ENCODE measurements at places on chromosomes 13 and 19. TPM values are rescaled to one million over a fixed set of nuclear protein-coding genes. Genes with fewer than 3 reads are reported as not detected.

GRCh38 chr13:89852570-89852969 is 1494.9 kb upstream of the MIR17HG start:
- no peak overlapping the region for H3K27ac ChIP-seq
- H3K4me3 ChIP-seq, result no peak overlapping the region
- no peaks in the 10 kb centered on the region for H3K36me3 ChIP-seq
- H3K4me1 ChIP-seq, result no peaks in the 10 kb centered on the region
- DNase-seq, result no peak

DNA sequence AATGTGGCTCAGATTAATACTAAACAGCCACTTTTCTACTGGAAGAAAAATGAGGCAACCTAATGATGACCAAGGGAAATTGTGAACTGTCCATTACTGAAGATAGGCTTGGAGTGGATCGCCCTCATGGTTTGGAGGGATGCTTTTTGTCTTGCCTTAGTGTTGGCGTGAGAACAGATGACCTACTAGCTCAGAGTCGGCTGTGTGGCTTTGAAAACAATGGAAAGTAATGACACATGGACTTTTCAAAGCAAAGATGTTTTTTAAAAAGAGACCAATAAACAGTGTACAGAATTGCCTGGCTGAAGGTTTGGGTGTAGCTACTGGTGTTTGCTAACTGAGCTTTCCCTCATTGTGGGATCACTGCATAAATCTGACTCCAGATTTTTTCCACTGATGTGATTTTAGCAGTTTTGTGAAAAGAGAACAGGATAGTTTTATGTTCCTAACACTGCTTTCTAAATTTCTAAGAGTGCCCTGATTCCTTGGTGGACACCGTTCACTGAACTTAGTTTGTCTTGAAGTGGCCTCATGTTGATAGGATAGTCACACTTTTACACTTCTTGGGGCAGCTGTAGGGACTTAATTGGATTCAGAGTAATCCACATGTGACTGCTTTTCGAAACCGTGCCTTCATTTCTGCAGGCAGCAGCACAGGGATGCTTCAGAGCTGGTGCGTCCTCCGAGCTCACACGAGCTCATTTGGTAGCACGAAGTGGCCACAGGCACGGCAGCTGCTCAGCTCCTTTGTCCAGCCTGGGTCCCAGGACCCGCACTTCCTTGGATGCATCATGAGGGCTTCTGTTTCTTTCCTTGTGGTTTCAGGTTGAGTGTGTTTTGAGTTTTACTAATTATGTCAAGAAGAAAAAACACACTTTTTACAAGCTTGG is 4.3 kb downstream of the CEBPG start:
- H3K27me3 ChIP-seq, result no peaks in the 10 kb centered on the region
- H3K36me3 ChIP-seq, result peaks cover 50% of the 10 kb centered on the region
- no peak overlapping the region for H3K4me3 ChIP-seq
- H3K27ac ChIP-seq, result no peak overlapping the region
- no peak for DNase-seq
- peaks cover 53% of the 10 kb centered on the region for H3K4me1 ChIP-seq

DNA sequence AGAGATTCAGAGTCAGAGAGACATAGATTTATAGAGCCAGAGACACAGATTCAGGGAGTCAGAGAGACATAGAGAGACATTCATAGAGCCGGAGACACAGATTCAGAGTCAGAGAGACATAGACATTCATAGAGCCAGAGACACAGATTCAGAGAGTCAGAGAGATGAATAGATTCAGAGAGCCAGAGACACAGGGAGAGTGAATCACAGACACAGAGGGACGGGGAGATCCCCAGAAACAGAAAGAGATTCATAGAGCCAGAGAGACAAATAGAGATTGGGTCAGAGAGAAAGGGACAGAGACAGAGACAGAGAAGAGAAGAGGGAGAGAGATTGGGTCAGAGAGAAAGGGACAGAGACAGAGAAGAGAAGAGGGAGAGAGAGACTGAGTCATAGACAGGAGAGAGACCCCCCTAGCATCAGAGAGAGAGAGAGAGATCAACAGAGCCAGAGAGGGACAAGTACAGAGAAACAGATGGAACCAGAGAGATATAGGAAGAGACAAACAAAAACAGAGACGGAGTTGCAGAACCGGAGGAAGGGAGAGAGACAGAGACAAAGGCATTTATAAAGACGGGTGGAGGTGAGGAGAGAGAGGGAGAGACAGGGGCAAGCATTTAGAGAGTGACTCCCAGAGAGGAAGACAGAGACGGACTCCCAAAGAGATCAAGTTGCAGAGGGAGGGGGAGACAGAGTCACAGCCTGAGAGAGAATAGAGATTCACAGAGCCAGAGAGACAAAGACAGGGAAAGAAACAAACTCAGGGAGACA is 1.1 kb upstream of the PRKCG start:
- no peak for DNase-seq
- H3K27ac ChIP-seq, result no peak overlapping the region
- H3K4me1 ChIP-seq, result peaks cover 30% of the 10 kb centered on the region
- H3K36me3 ChIP-seq, result peaks cover 16% of the 10 kb centered on the region
- H3K27me3 ChIP-seq, result peaks cover 28% of the 10 kb centered on the region

- H3K36me3 ChIP-seq, result peaks cover under 1% of the 10 kb centered on the region
- no peak overlapping the region for H3K4me3 ChIP-seq
- H3K27ac ChIP-seq, result no peak overlapping the region
Measured at GRCh38 chr19:7063764-7064418, 5.4 kb upstream of the MBD3L3 start.

GRCh38 chr13:49370371-49370770 is 73.5 kb downstream of the CAB39L start:
- no peak overlapping the region for H3K27ac ChIP-seq
- H3K36me3 ChIP-seq, result no peaks in the 10 kb centered on the region
- peaks cover 2% of the 10 kb centered on the region for H3K4me1 ChIP-seq
- no peaks in the 10 kb centered on the region for H3K27me3 ChIP-seq
- DNase-seq, result no peak

DNA sequence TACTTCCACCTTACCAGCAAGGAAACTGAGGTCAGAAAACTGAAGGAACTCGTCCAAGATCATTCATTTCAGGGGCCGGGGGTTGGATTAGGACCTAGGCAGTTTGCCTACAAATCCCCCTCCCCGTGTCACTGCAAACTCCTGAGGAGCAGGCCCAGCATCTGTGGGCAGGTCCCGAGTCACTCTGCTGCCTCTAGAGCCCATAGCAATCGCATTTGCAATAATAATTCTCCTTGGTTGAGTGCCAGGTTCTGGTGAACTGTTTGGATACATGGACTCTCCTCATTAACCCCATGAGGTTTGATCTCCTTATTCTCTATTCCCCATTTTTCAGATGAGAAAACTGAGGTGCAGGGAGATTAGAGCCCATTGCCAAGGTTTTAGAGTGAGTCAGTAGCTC is 903 bp downstream of the PIN1 start:
- DNase-seq, result no peak
- H3K36me3 ChIP-seq, result peaks cover 26% of the 10 kb centered on the region
- peaks cover 24% of the 10 kb centered on the region for H3K4me1 ChIP-seq
- no peaks in the 10 kb centered on the region for H3K27me3 ChIP-seq
- H3K4me3 ChIP-seq, result peak overlapping the region; percentile 90

GRCh38 chr13:43573361-43573740 is 213.4 kb downstream of the ENOX1 start:
- no peak overlapping the region for H3K4me3 ChIP-seq
- H3K4me1 ChIP-seq, result peaks cover 11% of the 10 kb centered on the region
- peaks cover 21% of the 10 kb centered on the region for H3K27me3 ChIP-seq
- no peaks in the 10 kb centered on the region for H3K36me3 ChIP-seq

GRCh38 chr19:33875071-33875470 is 78.4 kb downstream of the KCTD15 start:
- no peaks in the 10 kb centered on the region for H3K27me3 ChIP-seq
- DNase-seq, result no peak
- no peak overlapping the region for H3K4me3 ChIP-seq
- no peaks in the 10 kb centered on the region for H3K36me3 ChIP-seq
- H3K4me1 ChIP-seq, result no peaks in the 10 kb centered on the region

DNA sequence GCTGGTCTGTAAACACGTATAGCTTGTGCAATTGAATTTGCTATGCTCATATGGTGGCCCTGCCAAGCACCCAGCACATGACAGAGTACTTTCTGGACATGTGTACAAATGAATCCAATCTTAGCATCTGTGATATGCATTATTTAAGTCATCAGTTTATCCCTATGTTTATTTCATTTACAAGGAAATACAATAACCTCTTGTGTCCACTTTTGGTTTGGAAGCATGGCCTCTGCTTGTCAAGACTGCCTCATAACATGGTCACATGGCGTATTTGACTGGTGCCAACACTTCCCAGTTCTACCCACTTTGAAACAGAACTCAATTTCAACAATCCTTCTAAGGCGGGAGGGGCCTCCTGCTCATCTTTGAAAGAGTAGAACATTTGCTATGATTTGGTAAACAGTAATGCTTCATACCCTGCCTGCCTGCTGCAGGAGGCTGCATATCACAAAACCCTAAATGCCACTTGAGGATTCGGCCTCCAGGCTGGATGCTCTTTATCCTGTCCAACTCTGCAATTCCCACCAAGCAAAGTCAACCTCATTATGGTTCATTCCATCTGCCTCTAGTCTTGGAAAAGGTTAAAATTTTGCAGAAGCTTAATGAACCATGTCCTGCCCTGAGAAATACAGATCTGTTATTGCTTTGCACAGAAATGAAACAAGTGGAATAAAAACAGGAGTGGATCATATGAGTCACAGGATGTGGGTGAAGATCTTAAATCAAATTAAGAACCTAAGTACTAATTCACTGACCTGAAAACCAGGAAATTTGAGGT is 151.3 kb downstream of the CYSLTR2 start:
- H3K27ac ChIP-seq, result peak overlapping the region; percentile 73
- no peak overlapping the region for H3K4me3 ChIP-seq

GRCh38 chr19:4361152-4362046 is 18.0 kb downstream of the MPND start:
- no peak for DNase-seq
- no peak overlapping the region for H3K27ac ChIP-seq
- no peaks in the 10 kb centered on the region for H3K27me3 ChIP-seq
- peaks cover 16% of the 10 kb centered on the region for H3K36me3 ChIP-seq
- no peaks in the 10 kb centered on the region for H3K4me1 ChIP-seq
- no peak overlapping the region for H3K4me3 ChIP-seq

DNA sequence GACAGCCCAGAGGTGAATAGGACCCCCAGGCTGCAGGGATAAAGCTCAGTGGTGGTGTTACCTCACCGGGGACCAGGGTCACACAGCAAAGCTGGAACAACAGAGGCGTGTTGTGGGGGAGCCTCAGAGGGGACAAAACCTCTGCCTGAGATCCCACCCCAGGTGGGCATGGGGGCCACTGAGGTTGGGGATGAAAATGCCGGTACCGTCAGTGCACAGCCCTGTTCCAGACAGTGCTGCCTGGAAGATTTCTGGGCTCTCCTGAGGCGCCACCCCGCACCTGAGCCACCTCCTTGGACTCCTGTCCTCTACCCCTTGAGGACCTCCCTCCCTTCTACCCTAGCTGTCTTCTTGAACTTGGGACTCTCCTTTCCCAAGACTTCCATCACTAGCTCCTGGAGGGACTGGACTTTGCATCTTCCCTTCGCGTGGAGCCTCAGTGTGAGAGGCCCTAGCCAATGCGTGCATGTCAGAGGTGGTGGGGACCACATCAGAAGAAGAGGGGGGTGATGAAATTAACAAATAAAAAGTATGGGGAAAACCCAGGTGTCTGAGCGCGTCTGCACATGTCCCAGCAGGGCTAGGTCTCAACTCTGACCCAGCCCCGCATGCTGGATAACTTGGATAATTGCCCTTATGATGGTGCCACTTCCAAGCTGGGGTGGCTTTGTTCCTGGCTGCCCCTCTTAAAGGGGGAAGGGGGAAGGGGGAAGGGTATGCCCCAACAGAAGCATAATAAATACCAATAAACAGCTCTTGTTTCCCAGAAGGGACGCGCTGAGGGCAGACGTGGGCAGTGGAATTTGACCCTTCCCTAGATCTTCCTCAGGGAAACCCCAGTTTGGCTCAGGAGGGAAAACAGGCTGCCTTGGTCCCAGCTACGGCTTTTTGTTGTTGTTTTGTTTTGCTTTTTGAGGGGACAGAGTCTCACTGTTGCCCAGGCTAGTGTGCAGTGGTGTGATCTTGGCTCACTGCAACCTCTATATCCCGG is 11.6 kb downstream of the CNFN start:
- no peaks in the 10 kb centered on the region for H3K4me1 ChIP-seq
- H3K4me3 ChIP-seq, result no peak overlapping the region
- no peak overlapping the region for H3K27ac ChIP-seq
- DNase-seq, result no peak

- no peaks in the 10 kb centered on the region for H3K27me3 ChIP-seq
- no peaks in the 10 kb centered on the region for H3K36me3 ChIP-seq
- DNase-seq, result peak; percentile 17
- peak within 1 kb of the TSS; percentile 37 for H3K4me3 ChIP-seq
- H3K4me1 ChIP-seq, result no peaks in the 10 kb centered on the region
Measured at GRCh38 chr19:23116802-23117571, at the start of gene ZNF730. Gene ZNF730, plus strand, starts transcription at chr19:23117025. Its CDS starts 149 bp downstream, at chr19:23117174.

- no peak overlapping the region for H3K4me3 ChIP-seq
- no peaks in the 10 kb centered on the region for H3K36me3 ChIP-seq
- peaks cover 37% of the 10 kb centered on the region for H3K27me3 ChIP-seq
- H3K27ac ChIP-seq, result no peak overlapping the region
- DNase-seq, result no peak
- no peaks in the 10 kb centered on the region for H3K4me1 ChIP-seq
Measured at GRCh38 chr13:42794577-42795275, 13.3 kb downstream of the FAM216B start.

DNA sequence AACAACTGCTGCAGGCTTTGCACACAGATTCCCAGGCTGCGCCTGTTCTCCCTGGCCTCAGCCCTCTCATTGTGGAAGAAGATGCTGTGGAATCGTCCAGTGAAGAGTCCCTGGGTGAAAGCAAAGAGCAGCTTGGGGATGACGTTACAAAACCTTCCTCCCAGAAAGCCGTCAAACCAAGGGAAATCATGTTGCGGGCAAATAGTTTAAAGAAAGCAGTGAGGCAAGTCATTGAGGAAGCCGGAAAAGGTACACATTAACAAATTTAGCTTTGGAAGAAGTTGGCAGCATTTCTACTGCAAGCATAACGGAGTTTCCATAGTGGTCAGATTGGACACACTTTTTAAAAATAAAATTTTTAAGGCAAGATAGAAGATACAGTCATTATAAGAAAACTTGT is 82.9 kb upstream of the AKAP11 start:
- DNase-seq, result no peak
- no peaks in the 10 kb centered on the region for H3K4me1 ChIP-seq
- no peak overlapping the region for H3K27ac ChIP-seq
- no peaks in the 10 kb centered on the region for H3K27me3 ChIP-seq

GRCh38 chr19:16088351-16089009 is 12.2 kb downstream of the TPM4 start:
- H3K27ac ChIP-seq, result peak overlapping the region; percentile 40
- H3K36me3 ChIP-seq, result peaks cover 87% of the 10 kb centered on the region
- H3K27me3 ChIP-seq, result no peaks in the 10 kb centered on the region
- no peak overlapping the region for H3K4me3 ChIP-seq
- DNase-seq, result no peak
- H3K4me1 ChIP-seq, result peaks cover 73% of the 10 kb centered on the region

Gene IL4I1
- total RNA-seq, result 26.4 TPM

Gene MAP4K1
- 383 TPM for total RNA-seq

Gene ZNF556
- not detected for total RNA-seq

Gene CDC42EP5
- total RNA-seq, result not detected

Gene CKM
- not detected for total RNA-seq

Gene IFI30
- 55.6 TPM for total RNA-seq

Measured in activated CD4-positive, alpha-beta memory T cell treated with anti-CD3 and anti-CD28 coated beads, Interleukin-2, amount 10 ng/mL, durations not matched to agents 7 days and 5 days (primary cell).